ENCODE measurements at places on chromosomes 12 and 14. TPM values are rescaled to one million over a fixed set of nuclear protein-coding genes. Genes with fewer than 3 reads are reported as not detected.

The TDG gene
- total RNA-seq: 18.6 TPM

DNA sequence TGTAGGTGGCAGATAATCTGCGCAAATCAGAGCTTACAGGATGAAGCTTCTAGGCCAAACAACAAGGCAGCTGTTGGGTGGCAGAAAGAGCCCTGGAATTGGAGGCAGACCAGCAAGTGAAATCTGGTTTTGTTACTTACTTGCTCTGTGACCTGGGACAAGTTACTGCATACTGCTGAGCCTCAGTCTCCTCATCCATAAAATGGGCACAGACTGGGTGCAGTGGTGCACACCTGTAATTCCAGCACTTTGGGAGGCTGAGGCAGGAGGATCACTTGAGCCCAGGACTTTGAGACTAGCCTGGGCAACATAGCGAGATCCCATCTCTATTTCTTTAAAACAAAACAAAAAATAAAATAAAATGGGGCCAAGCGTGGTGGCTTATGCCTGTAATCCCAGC lies 31.4 kb upstream of the COX6A1 start:
- no peaks in the 10 kb centered on the region for H3K27me3 ChIP-seq
- H3K36me3 ChIP-seq: no peaks in the 10 kb centered on the region
- DNase-seq: no peak
- H3K27ac ChIP-seq: no peak overlapping the region
- no peaks in the 10 kb centered on the region for H3K4me1 ChIP-seq
- H3K4me3 ChIP-seq: no peak overlapping the region

DNA sequence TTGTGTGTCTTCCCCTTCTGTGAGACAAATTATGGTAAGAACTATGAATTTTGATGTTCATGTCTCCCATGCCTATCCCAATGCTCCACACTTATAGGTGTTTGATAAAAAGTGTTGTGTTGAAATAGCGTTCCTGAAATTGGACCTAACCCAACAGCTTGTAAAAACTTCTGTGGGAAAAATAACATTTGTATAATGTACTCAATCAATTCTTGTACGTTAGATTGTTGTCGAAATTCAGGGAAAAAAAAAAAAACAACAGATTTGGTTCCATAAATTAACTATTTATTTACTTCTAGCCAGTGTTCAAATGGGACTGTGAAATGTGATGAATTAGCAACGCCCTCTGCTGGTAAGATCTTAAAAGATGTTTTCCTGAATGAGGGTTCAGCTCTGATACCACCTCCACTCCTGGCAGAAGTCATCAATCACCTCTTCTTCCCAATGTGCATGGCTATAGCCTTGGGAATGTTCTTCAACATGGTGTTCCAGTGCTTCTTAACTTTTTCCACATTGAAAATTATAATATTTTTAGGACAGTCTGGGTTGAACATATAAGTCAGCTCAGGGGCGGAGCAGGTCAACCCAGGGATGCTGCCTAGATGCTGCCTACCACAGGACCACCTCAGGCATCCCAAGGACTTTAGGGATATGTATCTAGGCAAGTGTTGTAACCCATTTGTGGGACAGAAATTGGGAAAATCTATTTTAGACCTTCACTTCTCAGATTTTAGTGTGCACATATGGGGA lies 170.6 kb downstream of the OTOGL start:
- H3K4me1 ChIP-seq: no peaks in the 10 kb centered on the region
- H3K36me3 ChIP-seq: no peaks in the 10 kb centered on the region
- peak; percentile 1 for DNase-seq
- no peak overlapping the region for H3K4me3 ChIP-seq

DNA sequence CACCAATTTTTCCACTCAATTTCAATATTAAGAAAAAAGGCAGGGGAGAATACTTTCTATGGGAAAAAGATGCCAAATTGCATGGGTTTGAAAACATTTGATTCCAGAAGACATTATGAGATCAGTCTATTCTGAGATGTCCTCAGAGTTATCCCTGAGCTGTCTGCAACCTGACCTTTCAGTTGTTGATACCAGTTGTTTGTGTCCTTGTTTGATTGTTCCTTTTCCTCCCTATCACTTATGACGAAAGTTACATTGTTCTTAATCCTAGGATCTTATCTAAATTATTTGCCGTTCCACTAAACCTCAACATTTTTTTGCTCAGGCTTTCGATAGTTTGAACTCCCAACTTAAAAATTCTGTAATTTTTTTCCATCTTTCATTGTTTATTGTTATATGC lies 336.3 kb upstream of the NOVA1 start:
- no peak for DNase-seq
- no peaks in the 10 kb centered on the region for H3K36me3 ChIP-seq
- no peaks in the 10 kb centered on the region for H3K27me3 ChIP-seq

- no peak overlapping the region for H3K27ac ChIP-seq
- H3K36me3 ChIP-seq: no peaks in the 10 kb centered on the region
- no peak for DNase-seq
- H3K27me3 ChIP-seq: no peaks in the 10 kb centered on the region
- H3K4me3 ChIP-seq: no peak overlapping the region
Measured at GRCh38 chr12:123928274-123928865, 44.3 kb downstream of the CCDC92 start.

Measured in adrenal gland (tissue), 19 donors.